ENCODE measurements at places on chromosomes 6 and 20. TPM values are rescaled to one million over a fixed set of nuclear protein-coding genes. Genes with fewer than 3 reads are reported as not detected.

GRCh38 chr6:138467901-138468300 is 31.4 kb downstream of the NHSL1 start:
- H3K27me3 ChIP-seq, result peaks cover 4% of the 10 kb centered on the region
- H3K4me1 ChIP-seq, result peaks cover 5% of the 10 kb centered on the region
- no peak overlapping the region for H3K4me3 ChIP-seq
- no peak overlapping the region for H3K27ac ChIP-seq

DNA sequence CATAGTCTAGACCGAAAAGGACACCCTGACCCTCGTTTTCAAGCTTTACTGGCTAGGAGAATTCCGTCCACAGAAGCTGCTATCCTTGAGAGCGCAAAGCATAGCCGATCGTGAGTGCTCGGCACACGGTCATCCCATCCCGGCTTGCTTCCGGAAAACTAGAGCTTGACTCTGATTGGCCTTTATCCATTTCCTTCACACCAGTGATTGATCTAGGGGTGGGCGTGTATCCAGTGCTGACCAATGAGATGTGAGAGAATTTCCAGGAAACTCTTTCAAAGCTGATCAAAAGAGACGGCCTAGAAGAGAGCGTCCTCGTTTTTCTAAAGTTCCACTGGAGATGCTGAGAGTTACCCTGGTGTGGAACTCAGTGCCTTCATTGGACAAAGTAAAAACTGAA is 41.0 kb upstream of the NFATC2 start:
- H3K27ac ChIP-seq, result no peak overlapping the region
- DNase-seq, result no peak
- peaks cover 5% of the 10 kb centered on the region for H3K4me1 ChIP-seq
- no peaks in the 10 kb centered on the region for H3K36me3 ChIP-seq

DNA sequence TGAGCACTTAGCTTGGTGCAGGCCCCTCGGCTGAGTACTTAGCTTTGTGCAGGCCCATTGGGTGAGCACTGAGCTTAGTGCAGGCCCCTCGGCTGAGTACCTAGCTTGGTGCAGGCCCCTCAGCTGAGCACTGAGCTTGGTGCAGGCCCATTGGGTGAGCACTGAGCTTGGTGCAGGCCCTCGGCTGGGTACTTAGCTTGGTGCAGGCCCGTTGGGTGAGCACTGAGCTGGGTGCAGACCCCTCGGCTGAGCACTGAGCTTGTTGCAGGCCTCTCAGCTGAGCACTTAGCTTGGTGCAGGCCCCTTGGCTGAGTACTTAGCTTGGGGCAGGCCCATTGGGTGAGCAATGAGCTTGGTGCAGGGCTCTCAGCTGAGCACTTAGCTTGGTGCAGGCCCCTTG is 387.1 kb downstream of the THBS2 start:
- no peak overlapping the region for H3K27ac ChIP-seq
- H3K4me1 ChIP-seq, result no peaks in the 10 kb centered on the region

DNA sequence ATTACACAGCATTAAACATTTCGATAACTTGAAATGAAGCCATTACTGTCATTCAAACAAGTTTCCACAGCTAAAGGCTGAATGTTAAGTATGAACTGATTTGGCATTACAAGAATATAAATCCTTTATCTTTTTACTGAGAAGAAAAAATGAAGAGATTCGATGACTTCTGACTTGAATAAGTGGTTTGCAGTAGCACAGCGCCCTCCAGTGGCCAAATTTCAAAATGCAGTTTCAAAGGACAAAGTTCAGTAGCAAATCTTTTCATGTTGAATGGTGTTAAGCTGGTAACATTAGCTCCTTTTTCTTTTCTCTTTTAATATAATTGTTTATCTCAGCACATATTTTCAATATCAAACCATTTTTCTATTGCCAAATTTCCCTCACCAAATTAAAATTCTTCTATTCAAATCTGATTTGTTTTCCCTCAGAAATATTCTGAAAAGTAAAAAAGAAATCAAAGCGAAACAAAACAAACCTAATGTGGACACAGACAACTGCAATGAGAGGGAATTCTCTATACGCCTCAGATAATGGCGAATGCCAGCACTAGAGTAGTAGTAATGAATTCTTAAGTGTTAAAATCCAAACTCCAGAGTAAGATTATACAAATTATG is 145.7 kb downstream of the BTBD9 start:
- peaks cover 5% of the 10 kb centered on the region for H3K4me1 ChIP-seq
- H3K36me3 ChIP-seq, result no peaks in the 10 kb centered on the region

GRCh38 chr6:19895866-19896692 is 58.9 kb downstream of the ID4 start:
- H3K4me1 ChIP-seq, result no peaks in the 10 kb centered on the region
- no peaks in the 10 kb centered on the region for H3K27me3 ChIP-seq
- no peak for DNase-seq
- no peaks in the 10 kb centered on the region for H3K36me3 ChIP-seq
- no peak overlapping the region for H3K4me3 ChIP-seq

DNA sequence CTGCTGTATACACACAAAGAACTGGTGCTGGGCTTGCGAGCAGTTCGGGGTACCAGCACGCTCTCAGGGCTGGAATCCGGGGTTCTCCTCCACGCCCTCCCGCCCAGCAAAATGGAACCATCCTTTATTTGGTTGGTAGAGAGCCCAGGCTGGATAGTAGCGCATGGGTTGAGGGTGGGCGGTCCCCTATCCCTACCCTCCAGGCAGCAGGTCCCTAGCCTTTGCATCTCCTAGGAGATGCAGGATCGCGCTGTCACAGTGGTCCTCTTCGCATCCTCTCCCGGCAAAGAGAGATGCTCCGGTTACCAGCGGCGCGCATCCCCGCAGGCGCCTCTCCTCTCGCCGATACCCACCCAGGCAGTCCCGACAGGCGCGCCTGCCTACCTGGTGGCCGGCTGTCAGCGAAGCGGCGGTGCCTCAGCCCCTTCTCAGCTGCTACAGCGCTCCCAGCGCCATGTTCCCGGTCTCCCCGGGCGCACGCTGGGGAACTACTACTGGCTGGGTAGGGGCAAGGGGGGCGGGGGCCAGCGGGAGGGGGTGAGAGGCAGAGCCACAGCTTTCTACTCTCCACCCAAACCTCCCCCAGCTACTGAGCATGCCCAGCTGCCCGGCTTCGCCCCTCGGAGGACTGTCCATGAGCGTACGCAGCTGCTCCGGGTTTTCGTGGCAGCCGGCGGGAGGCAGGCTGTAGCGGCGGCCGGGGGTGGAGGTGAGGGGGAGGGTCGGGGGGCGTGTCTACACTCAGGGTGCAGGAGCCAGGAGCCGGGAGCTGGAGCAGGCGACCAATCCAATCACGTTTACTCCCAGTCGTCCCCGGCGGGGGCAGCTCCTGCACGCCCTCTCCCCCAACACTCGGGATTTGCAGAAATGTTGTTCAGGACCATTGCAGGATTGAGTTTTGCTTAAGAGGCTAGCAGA is at the start of gene PAK5:
Gene PAK5, minus strand, starts transcription at position 699 of the 918 bp plus-strand sequence. CDS start 194,748 bp downstream, outside the sequence.
- no peak within 1 kb of the TSS for H3K4me3 ChIP-seq
- peaks cover 15% of the 10 kb centered on the region for H3K27me3 ChIP-seq
- no peak for DNase-seq
- no peak within 1 kb of the TSS for H3K27ac ChIP-seq
- H3K36me3 ChIP-seq, result no peaks in the 10 kb centered on the region

- DNase-seq, result no peak
- peaks cover 3% of the 10 kb centered on the region for H3K4me1 ChIP-seq
- no peaks in the 10 kb centered on the region for H3K27me3 ChIP-seq
- H3K4me3 ChIP-seq, result no peak overlapping the region
Observed at GRCh38 chr6:137775720-137776119, 91.3 kb upstream of the TNFAIP3 start.

DNA sequence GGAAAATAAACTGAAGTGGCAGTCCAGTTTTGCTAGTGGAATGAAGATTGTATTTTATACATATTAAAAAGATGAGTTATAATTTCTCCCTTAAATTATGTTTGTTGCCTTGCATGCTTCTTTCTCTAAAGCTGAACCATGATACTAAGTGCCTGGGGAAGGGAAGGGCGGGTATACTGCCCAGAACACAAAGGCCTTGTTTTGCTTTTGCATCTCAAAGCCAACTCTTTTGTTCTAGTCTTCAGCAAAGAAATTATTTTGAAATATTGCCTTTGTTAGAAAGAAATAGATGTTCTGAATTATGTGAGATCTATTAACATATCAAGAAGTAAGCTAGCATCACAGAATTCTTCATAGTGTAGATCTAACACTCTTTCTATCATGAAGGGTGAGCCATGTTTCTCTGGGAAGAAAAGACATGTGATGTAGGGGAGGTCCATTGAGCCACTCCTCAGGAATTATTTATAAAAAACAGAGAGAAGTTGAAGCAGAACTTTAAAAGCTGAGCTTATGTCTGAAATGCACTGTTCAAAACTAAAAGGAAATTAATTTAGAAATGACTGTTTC is 108.4 kb downstream of the RIMS1 start:
- no peak overlapping the region for H3K27ac ChIP-seq
- H3K4me1 ChIP-seq, result no peaks in the 10 kb centered on the region
- no peaks in the 10 kb centered on the region for H3K27me3 ChIP-seq
- H3K4me3 ChIP-seq, result no peak overlapping the region
- no peak for DNase-seq

GRCh38 chr20:38789503-38790199 is 15.8 kb upstream of the PPP1R16B start:
- no peaks in the 10 kb centered on the region for H3K36me3 ChIP-seq
- peaks cover 8% of the 10 kb centered on the region for H3K4me1 ChIP-seq
- DNase-seq, result no peak

- H3K4me3 ChIP-seq, result no peak overlapping the region
- H3K27me3 ChIP-seq, result no peaks in the 10 kb centered on the region
- no peak overlapping the region for H3K27ac ChIP-seq
- H3K4me1 ChIP-seq, result peaks cover 1% of the 10 kb centered on the region
- DNase-seq, result no peak
Observed at GRCh38 chr6:43932259-43933147, 162.5 kb downstream of the VEGFA start.

GRCh38 chr6:87645080-87645479 is 55.1 kb downstream of the ORC3 start:
- no peak for DNase-seq
- H3K36me3 ChIP-seq, result peaks cover 6% of the 10 kb centered on the region
- no peaks in the 10 kb centered on the region for H3K27me3 ChIP-seq
- H3K27ac ChIP-seq, result peak overlapping the region; percentile 79

DNA sequence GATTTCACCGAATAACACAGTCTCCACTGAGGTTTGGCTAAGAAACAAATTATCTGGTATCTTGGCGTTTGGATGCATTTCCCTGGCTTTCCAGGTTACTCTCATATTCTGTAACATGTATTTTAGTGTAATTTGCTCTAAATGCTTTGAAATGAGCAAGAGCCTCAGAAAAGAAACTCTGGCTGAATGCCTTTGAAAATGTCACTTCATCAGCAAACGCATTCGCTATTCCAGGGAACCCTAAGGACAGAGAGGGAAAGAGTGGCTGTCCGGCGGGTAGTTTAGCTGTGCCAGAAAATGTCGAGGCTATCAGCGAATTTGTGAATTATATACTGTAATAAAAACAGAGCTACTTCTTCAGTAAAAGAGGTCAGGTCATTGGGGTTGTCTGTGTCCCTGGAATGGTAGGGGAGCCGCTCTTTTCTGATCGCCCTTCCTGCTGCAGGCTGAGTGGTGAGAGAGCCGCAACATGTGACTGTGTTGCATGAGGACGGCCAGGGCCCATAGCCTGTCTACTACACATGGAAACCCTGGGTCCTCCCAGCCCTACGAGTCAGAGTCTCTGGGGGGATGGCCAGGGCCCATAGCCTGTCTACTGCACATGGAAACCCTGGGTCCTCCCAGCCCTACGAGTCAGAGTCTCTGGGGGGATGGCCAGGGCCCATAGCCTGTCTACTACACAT is 57.3 kb downstream of the SMOC2 start:
- no peaks in the 10 kb centered on the region for H3K36me3 ChIP-seq
- no peak for DNase-seq
- H3K27me3 ChIP-seq, result no peaks in the 10 kb centered on the region
- H3K4me1 ChIP-seq, result no peaks in the 10 kb centered on the region
- no peak overlapping the region for H3K4me3 ChIP-seq

DNA sequence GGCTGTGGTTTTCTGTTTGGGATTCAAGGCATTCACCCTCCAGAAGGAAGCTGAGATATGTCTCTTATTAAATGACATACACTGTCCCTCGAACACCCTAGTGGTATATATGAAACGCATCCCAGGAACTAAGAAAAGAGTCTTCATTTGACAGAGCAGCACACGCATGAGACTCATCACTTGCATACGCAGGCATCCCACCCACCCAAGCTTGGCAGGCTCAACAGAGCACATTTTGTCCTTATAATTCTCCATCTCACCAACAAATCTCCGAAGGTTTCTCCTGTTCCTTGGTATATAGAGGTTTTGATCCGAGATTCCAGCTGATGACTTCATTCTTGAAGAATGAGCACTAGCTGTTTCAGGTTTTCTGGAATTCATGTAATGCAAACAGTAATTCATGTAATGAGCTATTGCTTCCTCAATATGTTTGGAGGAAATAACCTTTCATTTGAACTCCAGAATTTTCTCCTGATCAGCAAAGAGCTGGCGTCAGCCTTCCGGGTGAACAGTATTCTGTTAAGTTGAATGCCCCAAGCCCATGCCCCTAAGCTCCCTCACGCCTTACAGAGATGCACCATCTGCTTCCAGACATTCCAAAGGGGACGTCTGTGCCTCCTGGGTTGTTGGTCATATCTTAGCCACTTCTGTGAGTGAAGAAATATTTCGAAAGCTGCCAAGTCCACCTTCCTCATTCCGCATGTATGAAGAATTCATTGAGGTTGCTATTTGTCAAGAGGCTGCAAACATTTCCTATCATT is 66.0 kb upstream of the CDH4 start:
- no peak overlapping the region for H3K4me3 ChIP-seq
- H3K27me3 ChIP-seq, result no peaks in the 10 kb centered on the region
- no peak for DNase-seq
- H3K36me3 ChIP-seq, result no peaks in the 10 kb centered on the region
- no peaks in the 10 kb centered on the region for H3K4me1 ChIP-seq
- no peak overlapping the region for H3K27ac ChIP-seq

DNA sequence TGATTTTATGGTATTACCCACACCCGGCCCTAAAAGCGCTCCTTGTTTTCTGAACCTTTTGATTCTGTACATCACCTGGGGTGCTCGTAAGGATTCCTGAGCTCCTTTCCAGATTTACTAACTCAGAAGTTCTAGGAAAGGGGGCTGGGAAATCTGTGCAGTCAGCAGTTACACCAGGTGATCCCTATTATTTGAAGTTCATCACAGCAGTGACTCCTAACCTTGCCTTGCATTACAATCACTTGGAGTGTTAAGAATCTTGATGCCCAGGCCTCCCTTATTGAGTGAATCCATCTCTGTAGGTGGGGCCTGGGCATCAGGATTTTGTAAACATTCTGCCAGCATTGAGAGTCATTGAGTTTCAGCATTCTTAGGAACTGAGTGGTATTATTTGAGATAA is 44.7 kb downstream of the BMP6 start:
- H3K27me3 ChIP-seq, result peaks cover 8% of the 10 kb centered on the region
- no peaks in the 10 kb centered on the region for H3K4me1 ChIP-seq
- DNase-seq, result no peak
- H3K4me3 ChIP-seq, result no peak overlapping the region

- peaks cover 43% of the 10 kb centered on the region for H3K27me3 ChIP-seq
- DNase-seq, result no peak
- no peak overlapping the region for H3K27ac ChIP-seq
- H3K4me3 ChIP-seq, result no peak overlapping the region
- H3K36me3 ChIP-seq, result no peaks in the 10 kb centered on the region
Observed at GRCh38 chr6:151499551-151499950, 5.7 kb downstream of the CCDC170 start.

GRCh38 chr20:58246346-58246745 is 17.9 kb upstream of the ANKRD60 start:
- H3K27ac ChIP-seq, result no peak overlapping the region
- H3K27me3 ChIP-seq, result no peaks in the 10 kb centered on the region
- peaks cover 71% of the 10 kb centered on the region for H3K36me3 ChIP-seq
- peaks cover 6% of the 10 kb centered on the region for H3K4me1 ChIP-seq
- no peak overlapping the region for H3K4me3 ChIP-seq

Gene RNF8
- total RNA-seq, result 28.5 TPM

Gene R3HDML
- total RNA-seq, result not detected

Gene SLC17A2
- 0.55 TPM for total RNA-seq

Gene NKAIN4
- not detected for total RNA-seq

Gene CTCFL
- total RNA-seq, result not detected
